ENCODE measurements at places on chromosomes 5 and 9.

DNA sequence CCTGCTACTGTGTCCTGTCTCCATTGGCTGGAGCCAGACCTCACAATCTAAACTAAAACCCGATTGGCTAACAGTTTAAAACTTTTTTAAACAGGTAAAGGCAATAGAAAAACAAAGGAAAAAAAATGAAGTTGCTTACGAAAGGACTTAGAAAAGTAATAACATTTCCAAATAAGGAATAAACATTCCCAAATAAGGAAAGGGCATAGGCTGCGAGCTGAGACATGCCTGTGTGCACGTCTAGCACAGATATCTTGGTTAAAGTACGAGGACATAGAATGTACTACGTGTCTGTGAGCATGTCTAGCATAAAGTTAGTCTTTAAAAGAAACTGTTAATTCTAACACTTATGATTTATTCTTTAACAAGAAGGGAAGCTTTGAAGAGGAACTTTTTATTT is 15.3 kb upstream of the FAM120A start:
- no peak overlapping the region for H3K4me3 ChIP-seq
- H3K27ac ChIP-seq, result no peak overlapping the region
- no peak for DNase-seq
- H3K27me3 ChIP-seq, result no peaks in the 10 kb centered on the region
- no peaks in the 10 kb centered on the region for H3K36me3 ChIP-seq
- peaks cover 9% of the 10 kb centered on the region for H3K4me1 ChIP-seq

GRCh38 chr5:78661044-78661443 is 12.5 kb upstream of the LHFPL2 start:
- peak overlapping the region; percentile 83 for H3K27ac ChIP-seq
- H3K4me3 ChIP-seq, result no peak overlapping the region
- no peak for DNase-seq
- H3K36me3 ChIP-seq, result no peaks in the 10 kb centered on the region
- peaks cover 22% of the 10 kb centered on the region for H3K4me1 ChIP-seq

DNA sequence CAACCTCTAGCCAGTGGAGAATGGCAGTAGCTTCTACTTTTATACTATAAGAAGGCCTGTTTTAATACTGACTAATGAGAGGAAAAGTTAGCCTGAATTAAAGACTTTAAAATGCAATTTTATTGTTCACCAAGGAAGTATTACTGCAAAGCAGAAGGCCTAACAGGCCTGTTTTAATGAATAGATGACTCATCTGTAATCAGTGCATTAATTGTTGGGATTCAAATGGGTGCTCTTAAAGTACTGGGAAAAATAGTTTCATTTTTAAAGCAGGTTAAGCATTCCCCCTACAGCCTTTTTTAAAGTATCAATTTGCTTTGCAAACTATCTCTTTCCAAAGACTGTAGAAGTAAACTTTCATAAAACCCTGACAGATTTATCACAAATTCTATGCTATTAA is 147.7 kb downstream of the SIL1 start:
- no peaks in the 10 kb centered on the region for H3K4me1 ChIP-seq
- no peaks in the 10 kb centered on the region for H3K36me3 ChIP-seq
- no peak overlapping the region for H3K4me3 ChIP-seq
- H3K27me3 ChIP-seq, result no peaks in the 10 kb centered on the region
- H3K27ac ChIP-seq, result no peak overlapping the region

GRCh38 chr9:17293685-17294084 is 158.8 kb downstream of the CNTLN start:
- DNase-seq, result no peak
- no peak overlapping the region for H3K27ac ChIP-seq
- H3K36me3 ChIP-seq, result no peaks in the 10 kb centered on the region
- H3K4me3 ChIP-seq, result no peak overlapping the region

GRCh38 chr5:74543162-74543995 is 97.1 kb downstream of the ENC1 start:
- H3K27ac ChIP-seq, result no peak overlapping the region
- H3K4me3 ChIP-seq, result no peak overlapping the region
- no peaks in the 10 kb centered on the region for H3K36me3 ChIP-seq
- H3K27me3 ChIP-seq, result no peaks in the 10 kb centered on the region

DNA sequence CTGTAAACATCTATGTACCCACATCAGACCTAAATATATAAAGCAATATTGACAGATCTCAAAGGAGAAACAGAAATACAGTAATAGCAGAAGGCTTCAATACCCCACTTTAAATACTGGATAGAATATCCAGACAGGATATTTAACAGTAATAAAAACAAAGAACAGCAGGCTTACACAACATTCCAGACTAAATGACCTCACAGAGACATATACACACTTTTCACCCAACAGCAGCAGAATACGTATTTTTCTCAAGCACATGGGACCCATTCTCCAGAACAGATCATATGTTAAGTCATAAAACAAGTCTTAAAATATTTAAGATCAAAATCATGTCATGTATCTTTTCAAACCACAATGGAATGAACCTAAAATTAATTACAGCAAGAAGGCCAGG is 76.8 kb downstream of the CAMSAP1 start:
- DNase-seq, result no peak
- no peak overlapping the region for H3K27ac ChIP-seq
- no peaks in the 10 kb centered on the region for H3K27me3 ChIP-seq
- H3K4me1 ChIP-seq, result no peaks in the 10 kb centered on the region
- H3K36me3 ChIP-seq, result peaks cover 6% of the 10 kb centered on the region
- no peak overlapping the region for H3K4me3 ChIP-seq

GRCh38 chr5:91145333-91145620 is 237.8 kb downstream of the ARRDC3 start:
- H3K4me3 ChIP-seq, result no peak overlapping the region
- H3K27ac ChIP-seq, result no peak overlapping the region
- no peak for DNase-seq
- no peaks in the 10 kb centered on the region for H3K36me3 ChIP-seq
- H3K27me3 ChIP-seq, result no peaks in the 10 kb centered on the region

Data from cardiac muscle cell (in vitro differentiated cells and primary cell).